ENCODE measurements at places on chromosomes 6 and 20.

DNA sequence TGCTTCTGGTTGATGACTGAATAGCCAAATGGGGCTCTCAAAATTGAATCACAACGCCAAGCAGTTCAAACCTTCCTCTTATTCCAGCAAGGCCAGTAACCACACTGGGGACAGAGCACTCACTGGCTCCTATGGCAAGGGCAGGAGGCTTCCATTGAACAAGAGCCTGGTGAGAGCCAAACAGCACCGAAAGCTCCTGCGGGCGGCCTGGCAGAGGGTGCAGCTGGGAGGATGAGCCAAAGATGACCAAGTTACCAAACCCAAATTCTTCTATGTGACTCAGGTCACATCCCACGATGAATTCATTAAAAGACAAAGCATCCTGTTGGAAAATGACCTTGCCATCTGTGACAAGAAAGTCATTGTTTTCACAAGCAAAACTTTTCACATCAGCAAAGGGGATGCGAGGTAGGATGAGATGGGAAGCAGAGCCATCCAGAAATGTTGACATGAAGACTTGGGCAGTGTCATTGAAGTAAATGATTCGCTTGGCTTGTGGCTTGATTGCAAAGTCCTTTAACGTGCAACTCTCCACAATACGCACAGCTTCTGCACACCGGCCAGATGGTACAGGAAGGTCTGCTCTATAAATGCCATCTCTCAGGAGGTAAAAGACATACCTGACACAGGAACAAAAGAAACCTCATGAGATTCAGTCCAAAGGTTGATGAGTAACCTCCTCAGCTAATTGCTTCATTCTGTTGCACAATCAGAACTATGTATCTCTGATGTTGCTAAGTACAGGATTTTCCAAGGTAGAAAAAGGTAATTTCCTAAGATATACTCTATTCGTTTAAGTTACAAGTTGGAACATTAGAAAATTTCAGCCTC lies 36.3 kb downstream of the ROS1 start:
- DNase-seq = no peak

DNA sequence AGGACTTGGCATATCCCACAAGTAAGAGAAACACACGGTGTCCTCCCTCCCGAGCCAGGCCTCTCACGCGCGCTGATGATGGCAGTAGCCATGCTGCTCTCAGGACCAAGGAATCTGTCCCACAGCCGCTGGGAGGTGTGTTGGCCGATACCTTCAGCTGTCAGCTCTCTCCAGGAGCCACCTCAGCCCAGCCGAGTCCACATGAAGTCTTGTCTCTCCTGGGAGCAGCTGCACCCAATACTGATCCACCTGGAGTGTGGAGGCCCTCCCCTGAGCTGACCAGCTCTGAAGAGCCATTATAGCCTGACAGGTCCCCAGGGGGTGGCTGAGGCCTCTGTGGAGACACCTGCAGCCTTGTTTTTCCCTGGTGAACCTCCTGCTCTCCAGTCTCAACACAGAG lies 23.8 kb upstream of the NXT1 start:
- DNase-seq = no peak

DNA sequence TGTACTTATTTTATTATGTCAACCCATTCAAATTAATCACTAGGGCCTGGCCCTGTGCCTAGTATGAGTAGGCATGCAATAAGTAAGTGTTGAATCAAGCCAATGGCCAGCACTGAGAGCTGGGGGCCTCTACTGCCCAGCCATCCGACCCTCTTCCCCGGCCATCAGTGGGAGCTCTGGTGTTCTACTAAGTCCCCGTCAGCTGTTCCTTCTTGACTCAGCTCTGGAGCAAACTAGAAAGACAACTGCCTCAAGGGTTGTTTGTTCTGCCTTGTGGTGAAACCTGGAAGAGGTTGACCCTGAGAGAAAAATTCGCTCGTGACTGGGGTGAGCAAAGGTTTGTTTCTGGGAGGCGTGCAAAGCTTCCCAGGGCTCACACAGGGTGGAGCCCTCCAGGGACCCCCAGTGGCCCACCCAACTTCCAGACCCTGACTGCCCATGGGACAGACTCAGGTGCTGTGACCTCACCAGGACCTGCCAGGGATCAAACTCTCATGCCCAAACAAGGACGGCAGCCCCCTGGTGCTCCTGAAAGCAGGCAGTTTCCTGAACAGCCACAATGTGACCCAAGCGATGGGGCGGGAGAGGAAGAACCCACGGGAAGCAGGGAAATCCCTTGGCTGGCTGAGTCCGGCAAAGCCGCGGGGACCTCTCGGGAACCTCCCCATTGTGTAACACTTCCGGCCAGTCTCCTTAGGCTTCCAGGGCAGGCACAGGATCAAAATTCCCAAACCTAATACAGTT lies 50.4 kb downstream of the BANF2 start:
- no peak for DNase-seq

- DNase-seq = no peak
These were observed 611.0 kb upstream of the FLRT3 start for GRCh38 chr20:14948416-14948815.

DNA sequence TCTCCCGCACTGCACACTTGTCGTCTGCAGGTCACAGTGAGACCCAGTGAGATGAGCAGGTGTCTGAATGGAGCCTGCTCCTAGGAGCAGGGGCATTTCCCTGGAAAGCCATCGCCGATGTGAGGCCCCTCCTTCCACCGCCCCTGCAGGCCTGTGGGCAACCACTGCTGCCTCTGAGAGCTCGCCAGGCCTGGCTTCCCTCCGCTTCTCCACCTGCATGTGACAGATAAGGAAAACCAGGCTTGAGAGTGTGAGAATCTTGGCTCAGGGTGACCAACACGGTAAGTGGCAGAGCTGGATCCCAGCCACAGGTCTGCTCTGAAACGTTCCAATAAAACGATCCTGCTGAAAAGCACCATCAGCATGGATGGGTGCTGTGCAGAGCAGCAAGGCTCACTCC lies 332.8 kb downstream of the CDH4 start:
- DNase-seq = no peak

DNA sequence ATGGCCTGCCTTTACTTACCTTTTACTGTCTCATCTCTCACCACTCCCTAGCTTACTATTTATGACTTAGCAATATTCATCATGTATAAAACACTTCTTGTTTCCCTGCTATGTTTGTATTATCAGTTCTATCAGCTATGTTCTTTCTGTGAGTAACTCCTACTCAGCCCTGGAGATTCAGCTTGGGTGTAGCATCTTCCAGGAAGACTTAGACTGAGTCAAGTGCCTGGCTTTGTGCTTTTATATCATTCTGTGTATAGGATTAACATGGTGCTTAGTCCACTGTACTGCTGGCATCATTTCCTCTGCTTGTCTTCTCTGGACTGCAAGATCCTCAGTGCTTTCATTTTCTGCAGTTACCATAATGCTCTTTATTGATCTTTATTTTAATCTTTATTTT lies 257.8 kb downstream of the BTBD3 start:
- DNase-seq = no peak

GRCh38 chr6:42960243-42961019 lies at the start of gene GNMT:
Gene GNMT (plus strand): TSS chr6:42960754. CDS start chr6:42960768, 14 bp downstream.
- DNase-seq = peak; percentile 42

GRCh38 chr20:10658051-10658823 lies 15.6 kb downstream of the JAG1 start:
- no peak for DNase-seq

GRCh38 chr6:25022140-25022553 lies 86.4 kb upstream of the RIPOR2 start:
- no peak for DNase-seq

GRCh38 chr6:30742316-30743098 lies at the start of gene FLOT1:
Gene FLOT1 (minus strand): TSS chr6:30742687. CDS start chr6:30742189, 498 bp downstream.
- DNase-seq = peak; percentile 99

DNA sequence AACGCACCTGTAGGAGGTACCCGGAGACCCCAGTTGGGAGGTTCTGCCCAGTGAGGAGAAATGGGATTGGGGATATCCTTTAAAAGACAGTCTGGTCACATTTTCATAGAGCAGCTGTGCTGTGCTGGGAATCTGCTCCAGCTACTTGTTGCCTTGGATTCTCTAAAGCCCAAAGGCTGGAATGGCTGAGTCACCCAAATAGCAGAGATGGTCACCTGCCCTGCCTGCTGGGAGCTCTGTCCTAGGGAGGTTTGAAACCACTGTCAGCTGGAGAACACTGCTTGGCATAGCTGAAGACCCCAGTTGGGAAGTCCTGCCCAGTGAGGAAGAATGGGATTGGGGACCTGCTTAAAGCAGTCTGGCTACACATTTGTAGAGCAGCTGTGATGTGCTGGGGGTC lies 34.8 kb upstream of the TFB1M start:
- no peak for DNase-seq

GRCh38 chr6:132685009-132685408 lies 26.0 kb upstream of the TAAR1 start:
- no peak for DNase-seq

- DNase-seq = no peak
These were observed 6.5 kb downstream of the RPS6KA2 start for GRCh38 chr6:166620478-166621113.

DNA sequence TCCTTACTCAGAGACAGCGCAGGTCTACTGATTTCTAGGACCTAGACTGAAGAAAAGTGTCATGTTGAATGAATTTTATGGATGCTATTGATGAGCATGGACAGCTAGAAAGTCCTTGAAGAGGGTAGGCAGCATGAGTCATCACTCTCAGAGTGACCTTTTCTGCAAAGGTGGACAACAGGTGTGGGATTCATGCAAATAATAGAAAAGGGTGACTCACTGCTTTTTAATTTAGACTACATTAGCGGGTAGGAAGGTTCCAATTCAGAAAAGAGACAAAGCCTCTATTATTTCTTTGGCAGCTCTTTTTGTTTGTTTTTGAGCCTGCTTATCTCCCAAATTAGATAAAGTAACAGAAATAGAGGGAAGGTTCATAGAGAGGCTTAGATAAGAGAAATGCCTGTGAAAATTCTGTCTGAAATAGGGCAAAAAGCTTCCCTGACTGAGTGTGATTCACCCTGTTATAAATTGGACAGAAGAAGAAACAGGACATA lies 191.4 kb downstream of the TENT5A start:
- DNase-seq = no peak
